Kasumi-1 (cell line): ENCODE measurements at places on chromosomes 3 and 15.

DNA sequence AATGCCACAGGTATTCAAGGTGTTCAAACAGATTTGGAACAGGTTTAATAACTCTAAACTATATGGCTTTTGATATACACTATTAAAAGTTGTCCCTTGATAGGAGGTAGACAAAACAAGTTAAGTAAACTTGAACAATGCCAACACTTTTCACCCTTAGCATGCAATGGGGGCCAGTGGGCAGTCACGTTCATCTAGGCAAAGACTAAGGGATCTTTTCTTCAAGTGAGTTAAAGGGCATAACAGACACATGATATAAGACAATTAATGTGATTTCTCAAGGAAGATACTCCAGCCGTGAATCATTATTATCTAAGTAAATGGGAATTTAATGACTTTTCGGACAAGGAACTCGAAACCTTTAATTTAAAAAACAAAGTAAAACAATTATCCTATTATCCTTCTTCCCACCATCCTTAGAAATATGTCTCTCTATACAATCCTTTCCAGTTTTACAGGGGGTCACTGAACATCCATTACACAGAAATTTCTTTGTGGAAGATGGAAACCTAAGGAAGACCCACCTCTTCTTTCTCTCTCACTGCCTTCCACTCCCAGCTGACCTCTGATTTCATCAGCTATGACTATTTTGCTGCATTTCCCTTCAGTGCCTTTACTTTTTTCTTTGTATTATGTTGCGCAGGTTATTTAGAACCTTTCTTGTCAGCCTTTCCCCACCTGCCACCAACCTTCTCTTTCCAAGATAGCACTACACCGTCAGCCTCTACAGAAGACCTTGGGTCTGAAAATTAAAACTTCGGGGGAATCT is 1.5 kb downstream of the CLDN1 start:
- no peak for DNase-seq

DNA sequence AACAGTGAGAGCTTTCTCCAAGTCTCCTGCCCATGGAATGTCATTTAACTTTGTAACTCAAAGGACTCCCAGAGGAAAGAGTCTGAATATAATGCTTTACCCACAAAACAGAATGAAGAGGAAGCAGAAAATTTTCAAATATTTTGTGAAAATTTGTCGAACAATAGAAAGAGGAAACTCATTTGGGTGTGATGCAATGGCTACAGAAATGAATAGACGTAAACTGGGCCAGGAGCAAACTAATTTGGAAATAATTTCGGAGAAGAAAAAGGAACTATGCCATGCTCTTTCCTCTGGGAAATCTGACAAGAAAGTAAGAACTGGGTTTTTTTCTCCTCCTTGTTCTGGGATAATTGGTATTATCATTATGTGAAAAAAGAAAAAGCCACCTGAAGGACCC is 11.2 kb upstream of the SUMF1 start:
- peak; percentile 48 for DNase-seq

DNA sequence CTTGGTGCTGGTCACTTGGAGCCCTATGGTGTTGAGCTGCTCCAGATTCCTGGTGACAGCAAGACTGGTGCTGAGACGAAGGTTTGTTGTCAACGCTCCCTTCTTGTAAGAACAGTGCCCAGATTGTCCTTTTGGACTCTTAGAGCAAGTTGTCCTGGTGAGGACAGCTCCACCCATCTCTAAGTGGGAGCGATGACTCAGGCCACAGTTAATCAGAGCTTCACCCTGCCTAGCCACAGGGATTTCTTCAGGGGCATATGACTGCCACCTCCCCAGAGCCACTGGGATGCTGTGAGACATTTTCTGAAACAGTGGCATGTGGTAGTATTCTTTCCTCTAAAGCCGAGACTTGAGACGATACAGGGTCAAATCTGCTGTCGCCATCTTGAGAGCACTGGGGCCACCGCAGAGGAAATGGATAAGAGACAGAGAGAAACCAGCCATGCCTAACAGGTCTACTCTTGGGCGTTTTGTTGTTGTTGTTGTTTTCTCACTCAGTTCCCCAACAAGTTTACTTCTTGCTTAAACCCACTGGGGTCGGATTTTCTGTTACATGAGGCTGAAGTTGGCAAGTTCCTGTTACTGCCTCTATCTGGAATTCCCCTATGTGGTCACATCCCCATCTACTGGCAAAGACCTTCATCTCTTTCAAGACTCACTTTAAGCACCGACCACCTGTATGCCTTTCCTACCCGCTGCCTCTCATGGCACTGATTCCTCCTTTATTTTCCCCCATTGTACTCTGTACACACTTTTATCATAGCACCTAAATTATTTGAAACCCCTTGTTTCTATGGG is 16.0 kb upstream of the PCOLCE2 start:
- DNase-seq, result peak; percentile 29

GRCh38 chr3:122184591-122184929 is 1.1 kb downstream of the CASR start:
- no peak for DNase-seq

- DNase-seq, result no peak
Observed at GRCh38 chr3:180284331-180285110, 247.8 kb upstream of the PEX5L start.
